CD4-positive, alpha-beta T cell treated with Interleukin-4 for 1 hour (primary cell): ENCODE measurements at places on chromosomes 6 and 20.

DNA sequence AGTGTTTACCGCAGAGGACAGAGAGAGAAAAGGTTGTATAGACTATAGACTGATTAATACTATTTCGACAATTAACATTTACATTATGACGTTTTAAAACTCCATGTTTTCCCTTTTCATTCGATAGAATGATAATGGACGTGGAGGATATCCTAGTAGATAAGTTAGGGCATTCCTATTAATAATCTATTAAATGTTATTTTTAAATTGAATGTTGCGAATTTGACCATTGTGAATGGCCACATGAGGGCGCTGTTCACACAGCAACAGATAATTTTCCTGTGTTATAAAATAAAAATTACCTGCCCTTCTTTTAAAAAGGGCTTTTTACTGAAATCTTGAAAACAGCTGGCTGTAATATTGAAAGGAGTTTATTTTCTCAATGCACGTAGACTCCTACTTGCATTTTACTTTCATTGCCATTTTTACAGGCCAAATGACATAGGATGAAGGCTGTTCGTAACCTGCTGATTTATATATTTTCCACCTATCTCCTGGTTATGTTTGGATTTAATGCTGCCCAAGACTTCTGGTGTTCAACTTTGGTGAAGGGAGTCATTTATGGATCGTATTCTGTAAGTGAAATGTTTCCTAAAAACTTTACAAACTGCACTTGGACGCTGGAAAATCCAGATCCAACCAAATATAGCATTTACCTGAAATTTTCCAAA is 3.3 kb downstream of the ADGRB3 start:
- DNase-seq: peak; percentile 17

DNA sequence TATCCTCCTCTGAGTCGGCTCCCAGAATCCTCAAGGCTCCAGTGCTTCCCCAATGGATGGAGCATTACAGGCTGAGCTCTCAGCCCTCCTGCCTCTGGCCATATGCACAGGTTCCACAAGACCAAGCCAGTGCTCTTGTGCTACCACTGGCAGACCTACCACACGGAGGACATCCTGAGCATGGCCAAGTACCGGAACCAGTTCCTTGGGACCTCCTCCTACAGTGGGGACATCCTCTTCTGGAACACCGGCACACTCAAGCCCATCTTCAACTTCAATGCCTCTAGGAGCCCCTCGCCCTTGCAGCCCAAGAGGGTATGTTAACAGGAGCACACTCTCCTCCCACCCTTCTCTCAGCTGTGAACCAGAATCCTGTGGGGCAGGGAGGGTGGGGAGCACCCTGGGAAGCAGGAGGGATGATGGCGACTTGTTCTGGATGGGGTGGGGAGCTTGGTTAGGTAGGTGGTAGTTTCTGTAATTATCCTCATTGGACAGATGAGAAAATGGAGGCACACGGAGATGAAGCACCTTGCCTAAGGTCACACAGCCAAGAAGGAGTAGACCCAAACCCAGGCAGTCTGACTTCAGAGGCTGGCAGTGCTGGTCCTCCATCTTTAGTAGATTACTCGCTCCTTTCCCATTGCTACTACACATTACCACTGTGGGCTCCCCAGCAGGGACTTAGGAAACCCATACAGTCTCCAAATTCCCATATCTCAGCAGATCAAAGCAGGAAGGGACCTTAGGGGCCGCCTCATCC is 58.6 kb downstream of the EFCAB8 start:
- no peak for DNase-seq

GRCh38 chr6:148200293-148200692 is 142.3 kb upstream of the SASH1 start:
- no peak for DNase-seq

DNA sequence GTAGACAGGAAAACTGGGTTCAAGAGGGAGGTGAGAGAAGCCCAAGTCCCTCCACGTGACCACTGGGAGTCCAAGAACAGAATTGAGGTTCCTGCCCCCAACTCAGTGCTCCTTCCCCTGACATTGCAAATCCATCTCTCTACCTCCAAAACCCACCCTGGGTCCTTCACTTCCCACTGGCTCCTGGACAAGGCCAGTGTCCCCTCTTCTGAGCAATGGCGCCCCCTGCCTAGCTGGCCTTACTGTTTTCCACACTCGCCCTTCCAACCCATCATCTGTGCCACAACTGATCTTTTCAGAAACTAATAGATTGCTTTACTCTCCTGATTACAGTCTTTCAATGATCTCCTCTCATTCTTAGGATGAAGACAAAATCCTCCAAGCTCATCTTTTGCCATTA is 200.3 kb downstream of the ANKRD60 start:
- no peak for DNase-seq

DNA sequence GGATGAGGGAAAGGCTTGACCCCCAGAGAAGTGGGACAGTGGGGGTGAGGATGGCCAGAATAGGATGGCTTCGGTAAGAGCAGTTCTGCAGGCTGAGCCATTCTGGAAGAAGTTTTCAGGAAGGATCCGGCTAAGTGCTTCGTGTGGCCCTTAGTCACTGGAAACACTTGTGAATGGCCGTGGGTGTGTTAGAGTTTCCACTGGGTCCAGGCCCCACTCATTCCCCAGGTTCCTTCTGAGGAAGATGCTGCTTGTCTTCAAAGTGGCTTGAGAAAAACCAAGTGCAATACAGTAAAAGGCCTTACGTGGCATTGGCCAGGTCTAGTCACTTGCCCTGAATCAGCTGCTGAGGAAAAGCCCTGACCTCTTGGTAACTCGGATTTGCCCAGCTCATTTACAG is 27.9 kb downstream of the MANBAL start:
- no peak for DNase-seq
